ENCODE measurements at places on chromosomes 7 and 10.

GRCh38 chr7:157495177-157495553, 158.4 kb downstream of the DNAJB6 start:
- DNase-seq: no peak

DNA sequence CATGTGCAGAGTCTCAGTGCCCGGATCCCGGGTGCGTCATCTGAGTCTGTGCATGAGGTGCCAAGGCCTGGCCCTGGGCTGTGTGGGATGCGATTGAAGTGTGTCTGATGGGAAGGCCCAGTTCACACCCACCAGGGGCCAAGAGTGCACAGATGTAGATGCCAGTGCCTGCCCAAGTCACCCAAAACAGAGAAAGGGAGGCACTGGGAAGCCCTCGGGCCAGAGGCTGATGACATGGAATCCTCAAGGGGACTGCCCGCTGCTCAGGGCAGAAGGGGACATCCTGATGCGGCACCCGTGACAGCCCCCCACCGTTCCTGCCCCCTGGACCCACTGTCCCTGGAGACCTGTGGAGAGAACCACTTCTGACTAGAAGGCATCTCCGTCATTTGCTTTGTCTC, 72.2 kb upstream of the ZNF479 start:
- DNase-seq: no peak

- no peak for DNase-seq
Observed at GRCh38 chr7:96100737-96101136, 221.2 kb downstream of the SLC25A13 start.

DNA sequence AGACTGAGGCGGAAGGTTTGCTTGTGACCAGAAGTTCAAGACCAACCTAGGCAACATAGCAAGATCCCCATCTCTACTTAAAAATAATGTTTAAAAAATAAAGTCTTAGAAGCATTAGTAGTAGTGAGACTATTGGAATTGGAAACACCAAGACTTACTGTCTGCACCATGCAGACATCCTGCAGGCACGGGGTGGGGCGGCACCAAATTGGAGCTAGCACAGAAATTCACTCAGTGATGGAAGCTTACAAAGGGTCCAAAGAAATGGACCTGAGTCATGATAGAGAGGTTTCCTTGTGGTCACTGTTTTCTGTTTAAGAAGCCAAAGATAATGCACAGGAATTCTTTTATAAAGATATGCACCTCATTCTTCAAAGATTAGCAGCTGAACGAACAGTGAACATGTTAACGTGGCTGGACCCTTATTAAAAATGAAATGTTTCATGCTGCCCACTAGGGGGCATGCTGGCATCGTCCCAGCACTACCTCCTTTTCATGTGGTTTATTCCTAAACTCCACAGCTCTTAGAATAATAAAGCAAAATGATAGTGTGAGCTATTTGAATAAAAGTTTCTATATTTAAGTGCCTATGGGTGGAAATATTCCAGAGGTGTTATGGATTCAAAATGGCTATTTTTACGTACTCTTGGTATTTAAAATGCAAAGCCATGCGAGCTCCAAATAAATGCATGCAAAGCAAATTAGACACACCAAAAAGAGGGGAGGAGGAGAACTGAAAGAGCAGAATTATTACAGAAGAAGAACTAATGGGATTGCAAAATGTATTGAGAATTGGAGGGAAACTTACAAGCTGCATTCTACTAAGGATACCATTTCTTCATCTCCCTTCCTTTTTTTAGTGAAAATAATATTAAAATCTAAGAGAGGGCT, 28.6 kb downstream of the PDSS1 start:
- no peak for DNase-seq

DNA sequence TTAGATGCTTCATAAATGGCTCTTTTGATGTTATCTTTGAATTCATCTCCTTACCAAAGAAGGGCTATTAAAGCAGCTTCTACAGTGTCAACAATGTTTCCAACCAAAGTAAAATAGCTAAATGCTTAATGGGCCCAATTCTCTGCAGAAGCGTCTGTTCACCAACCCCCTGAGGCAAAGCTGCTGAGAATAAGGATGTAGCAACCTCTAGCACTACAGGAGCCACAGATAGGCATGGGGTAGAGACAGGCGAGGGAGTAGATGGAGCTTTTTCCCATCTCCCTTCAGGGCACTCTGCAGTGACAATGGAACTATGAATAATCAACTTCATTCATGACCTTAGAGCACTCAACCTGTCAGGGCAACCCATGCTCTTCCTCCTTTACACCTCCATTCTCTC, 134.1 kb downstream of the FZD1 start:
- no peak for DNase-seq

- DNase-seq: no peak
Observed at GRCh38 chr7:138867744-138868143, 69.7 kb upstream of the ATP6V0A4 start.

- DNase-seq: no peak
Observed at GRCh38 chr7:44985033-44985695, 6.3 kb upstream of the MYO1G start.

DNA sequence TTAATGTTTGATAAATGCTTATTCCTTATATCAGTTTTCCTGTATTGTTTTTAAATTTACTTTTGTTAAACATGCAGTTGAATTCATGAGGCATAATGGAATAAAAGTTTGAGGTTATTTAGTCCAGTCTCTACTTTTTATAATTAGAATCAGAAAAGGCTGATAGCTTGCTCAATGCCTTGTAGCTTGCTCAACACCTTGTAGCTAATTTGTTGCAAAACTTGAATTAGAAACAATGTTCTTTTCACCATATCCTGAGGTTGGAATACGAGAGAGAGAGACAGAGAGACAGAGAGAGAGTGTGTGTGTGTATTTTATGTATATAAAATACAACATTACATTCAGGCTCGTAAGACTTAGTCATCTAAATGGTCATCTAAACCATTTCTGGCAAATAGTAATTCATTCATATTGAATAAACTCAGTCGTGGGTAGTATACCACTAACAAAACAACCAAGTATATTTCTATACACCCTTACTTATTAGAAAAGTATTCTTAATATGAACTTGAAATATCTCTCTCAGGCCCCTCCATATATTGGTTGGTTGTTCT, 243.5 kb downstream of the ADK start:
- no peak for DNase-seq

DNA sequence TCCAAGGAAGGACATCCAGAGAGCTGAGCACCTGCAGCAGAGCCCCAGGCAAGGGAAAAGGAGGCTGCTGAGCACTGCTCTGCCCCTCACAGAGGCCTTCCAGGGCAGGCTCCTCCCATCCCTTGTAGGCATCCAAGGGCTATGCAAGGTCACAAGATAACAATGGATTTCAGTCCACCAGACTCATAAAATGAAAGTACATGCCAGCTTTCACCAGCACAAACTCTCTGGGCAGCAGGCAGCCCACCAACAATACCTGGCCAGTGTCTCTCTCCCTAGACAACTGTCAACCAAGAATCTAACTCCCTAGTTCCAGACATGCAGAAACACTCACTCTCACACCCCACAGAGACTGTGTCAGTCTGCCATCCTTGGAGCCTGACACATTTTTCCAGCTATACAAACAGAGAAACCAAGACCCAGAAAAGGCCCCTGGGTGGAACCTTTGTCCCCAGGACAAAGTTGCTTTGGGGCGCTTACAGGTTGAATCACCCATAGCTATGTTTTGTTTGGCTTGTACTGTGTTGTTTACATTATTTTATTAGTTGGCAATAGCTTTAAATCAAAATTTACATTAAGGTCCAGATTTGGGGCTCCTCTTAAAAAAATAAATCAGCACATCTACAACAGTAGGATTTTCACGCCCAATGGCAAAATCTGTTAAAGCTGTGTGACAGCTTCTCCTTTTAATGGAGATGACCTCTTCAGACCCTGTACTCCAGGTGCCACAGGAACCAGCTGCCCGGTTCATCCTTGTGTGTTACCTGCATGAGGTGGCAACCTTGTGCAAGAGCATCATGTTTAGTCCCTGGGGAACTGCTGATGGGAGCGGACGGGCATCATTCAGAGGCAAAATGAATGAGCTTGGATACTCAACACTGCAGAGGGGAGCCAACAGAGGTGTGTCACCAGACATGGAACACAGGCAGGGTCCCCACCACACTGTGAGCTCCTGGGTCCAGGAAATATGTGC, 5.2 kb downstream of the GRID1 start:
- DNase-seq: no peak

GRCh38 chr7:43169076-43169475, 56.6 kb downstream of the HECW1 start:
- DNase-seq: no peak

DNA sequence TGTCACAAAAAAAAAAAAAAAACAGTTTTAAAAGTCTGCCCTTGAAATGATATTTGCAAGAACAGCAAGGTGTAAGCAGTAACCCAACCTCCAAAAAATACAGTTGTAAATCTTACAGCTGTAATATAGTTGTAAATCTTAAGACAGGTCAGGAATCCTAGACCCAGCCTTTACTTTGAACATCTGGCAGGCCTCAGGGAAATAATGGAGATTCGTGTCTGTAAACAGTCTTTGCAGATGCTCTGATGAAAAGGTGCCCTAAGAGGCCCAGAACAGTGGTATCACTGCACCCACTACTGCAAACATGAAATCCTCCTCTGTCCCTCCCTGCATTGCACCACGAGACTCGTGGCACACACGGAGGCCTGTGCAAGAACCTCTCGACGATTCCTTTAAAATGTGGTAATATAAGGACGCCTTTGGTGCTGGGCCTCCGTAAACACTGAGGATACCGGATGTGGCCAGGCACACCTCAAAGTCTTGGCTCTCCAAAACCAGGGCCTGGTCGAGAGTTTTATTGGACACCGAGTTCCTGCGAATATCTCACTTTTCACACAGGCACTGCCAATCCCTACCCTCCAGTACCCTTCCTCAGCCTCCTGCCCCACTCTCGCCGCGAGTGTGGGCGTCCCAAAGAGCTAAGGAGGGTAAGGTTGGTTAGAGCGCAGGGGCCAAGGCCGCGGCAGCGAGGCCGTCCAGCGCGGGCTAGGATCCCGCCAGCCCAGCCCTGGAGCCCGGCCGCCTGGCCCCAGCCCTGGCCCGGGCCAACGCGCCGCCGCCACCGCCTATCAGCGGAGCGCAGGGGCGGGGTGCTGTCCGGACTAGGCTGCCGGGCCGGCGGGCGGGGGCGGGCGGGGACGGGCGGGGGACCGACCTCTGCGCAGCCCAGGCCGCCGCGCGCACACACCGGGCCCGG, at the start of gene REEP3:
REEP3 (plus strand) TSS at position 902 of the 916 bp plus-strand sequence. CDS start 145 bp downstream, outside the sequence.
- DNase-seq: peak; percentile 14

GRCh38 chr10:13457958-13458686, 70.7 kb downstream of the BEND7 start:
- DNase-seq: no peak

DNA sequence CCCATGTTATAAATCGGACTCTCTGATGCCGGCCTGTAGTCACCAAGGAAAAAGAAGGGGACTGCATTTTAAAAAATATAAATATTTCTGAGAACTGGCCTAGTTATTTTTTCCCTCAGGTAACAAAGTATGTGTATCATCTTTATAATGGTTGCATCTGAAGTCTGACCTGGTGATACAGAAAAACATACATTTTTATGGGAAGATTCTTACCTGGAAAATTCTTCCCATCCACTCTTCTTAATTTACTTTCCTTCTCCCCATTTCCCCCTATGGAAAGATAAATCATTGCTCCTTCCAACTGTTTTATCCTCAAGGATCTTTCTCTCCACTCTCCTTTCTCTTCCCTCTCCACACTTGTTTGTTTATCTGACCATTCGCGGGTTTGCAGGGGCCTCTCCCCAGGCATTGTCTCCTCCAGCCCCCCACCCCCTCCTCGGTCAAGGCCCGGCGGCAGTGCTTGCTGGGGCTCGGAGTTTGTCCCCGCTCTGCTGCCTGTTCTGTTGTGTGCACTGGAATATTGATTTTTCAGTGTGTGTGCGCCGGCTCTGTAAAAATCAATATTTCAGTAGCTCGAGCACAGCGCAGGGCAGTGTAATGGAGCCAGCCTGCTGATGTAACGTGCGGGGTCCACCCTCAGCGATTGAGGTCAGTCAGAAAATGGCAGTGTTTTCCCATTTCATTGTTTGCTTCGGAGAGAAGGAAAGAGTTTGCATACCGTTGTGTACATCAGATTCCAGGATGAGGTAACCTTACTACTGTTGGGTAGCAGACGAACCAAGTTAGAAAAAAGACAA, 199.5 kb upstream of the NFE2L3 start:
- no peak for DNase-seq

DNA sequence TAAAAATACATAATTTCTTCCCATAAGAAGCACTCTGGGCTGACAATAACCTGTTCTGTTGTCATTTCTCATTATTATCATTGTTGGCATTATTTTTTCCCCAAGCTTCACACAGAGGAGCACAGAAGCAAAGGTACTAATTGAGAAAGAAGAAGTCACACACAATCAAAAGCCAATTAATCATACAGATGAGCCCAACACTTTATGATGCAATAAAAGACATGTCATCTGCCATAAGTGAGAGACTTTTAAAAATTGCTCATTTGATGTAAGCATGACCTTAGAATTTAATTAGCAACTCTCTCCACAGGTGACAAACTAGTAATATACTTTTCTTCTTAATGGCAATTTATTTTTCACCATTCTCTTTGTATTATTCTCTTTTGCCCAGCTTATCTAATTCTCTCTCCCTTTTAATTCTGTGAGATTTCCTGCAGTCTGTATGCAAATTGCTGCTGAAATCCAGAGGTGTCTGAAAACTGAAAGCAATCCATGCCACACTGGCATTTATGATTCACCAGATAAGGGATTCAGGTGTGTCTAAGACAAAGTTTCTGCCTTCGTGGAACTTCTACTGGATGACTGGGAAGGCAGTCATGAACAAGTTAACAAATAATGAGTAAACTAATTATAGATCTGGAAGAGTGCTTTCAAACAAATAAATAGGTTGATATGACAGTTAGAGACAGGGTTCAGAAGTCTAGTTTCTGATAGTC, 203.5 kb downstream of the CHCHD3 start:
- DNase-seq: no peak

GRCh38 chr7:155009570-155010157, 6.7 kb upstream of the PAXIP1 start:
- DNase-seq: no peak

DNA sequence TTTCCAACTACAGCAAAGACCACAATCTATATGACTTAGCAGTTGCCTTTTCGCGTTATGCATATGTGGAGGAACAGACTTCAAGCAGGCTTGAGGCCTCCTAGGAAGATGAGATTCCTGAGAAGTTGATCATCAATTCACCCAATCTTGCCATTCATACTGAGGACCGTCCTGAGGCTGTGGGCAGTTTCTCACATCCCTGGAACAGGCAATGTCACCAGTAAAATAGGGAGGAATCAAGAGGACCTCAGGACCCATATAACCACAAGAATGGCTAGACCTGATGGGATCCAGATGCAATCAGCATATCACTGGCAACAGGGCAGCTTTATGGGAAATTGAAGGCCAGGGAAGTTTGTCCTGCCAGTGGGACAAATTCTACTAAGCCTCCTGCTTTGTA, 17.3 kb downstream of the KDM7A start:
- no peak for DNase-seq

GRCh38 chr10:4086131-4086898, 301.3 kb upstream of the KLF6 start:
- no peak for DNase-seq

Data from activated T-helper 1 cell treated with anti-CD3 and anti-CD28 coated beads, Interleukin-2, amount 50 U/mL, for 16 hours (primary cell).